Peyer's patch (tissue), 4 donors: ENCODE measurements at places on chromosomes 7 and 10. TPM values are rescaled to one million over a fixed set of nuclear protein-coding genes. Genes with fewer than 3 reads are reported as not detected.

- H3K36me3 ChIP-seq = no peaks in the 10 kb centered on the region
- DNase-seq = no peak
- no peaks in the 10 kb centered on the region for H3K4me1 ChIP-seq
- no peak overlapping the region for H3K4me3 ChIP-seq
- no peaks in the 10 kb centered on the region for H3K27me3 ChIP-seq
- H3K27ac ChIP-seq = no peak overlapping the region
These were observed 379.4 kb upstream of the SEMA3D start for GRCh38 chr7:85566095-85566794.

DNA sequence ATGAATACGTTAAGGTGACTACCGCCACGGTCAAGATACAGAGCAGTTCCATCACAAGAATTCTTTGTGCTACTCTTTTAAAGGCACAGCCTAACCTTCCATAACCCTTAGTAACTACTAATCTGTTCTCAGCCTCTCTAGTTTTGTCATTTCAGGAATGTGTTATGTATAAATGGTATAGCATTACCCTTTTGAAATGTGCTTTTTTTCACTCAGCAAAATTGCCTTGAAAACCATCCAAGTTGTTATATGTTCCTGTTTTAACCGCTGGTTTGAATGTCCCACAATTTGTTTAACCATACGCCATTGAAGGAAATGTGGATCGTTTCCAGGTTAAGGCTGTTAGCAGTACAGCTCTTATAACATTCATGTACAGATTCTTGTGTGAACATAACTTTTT is 32.0 kb downstream of the WAC start:
- no peaks in the 10 kb centered on the region for H3K36me3 ChIP-seq
- DNase-seq = no peak
- peaks cover 4% of the 10 kb centered on the region for H3K4me1 ChIP-seq
- no peak overlapping the region for H3K27ac ChIP-seq

GRCh38 chr7:55887821-55888247 is 578 bp downstream of the ZNF713 start:
- no peaks in the 10 kb centered on the region for H3K36me3 ChIP-seq
- H3K4me3 ChIP-seq = peak overlapping the region; percentile 56
- H3K27me3 ChIP-seq = no peaks in the 10 kb centered on the region
- peak overlapping the region; percentile 63 for H3K27ac ChIP-seq
- H3K4me1 ChIP-seq = no peaks in the 10 kb centered on the region

DNA sequence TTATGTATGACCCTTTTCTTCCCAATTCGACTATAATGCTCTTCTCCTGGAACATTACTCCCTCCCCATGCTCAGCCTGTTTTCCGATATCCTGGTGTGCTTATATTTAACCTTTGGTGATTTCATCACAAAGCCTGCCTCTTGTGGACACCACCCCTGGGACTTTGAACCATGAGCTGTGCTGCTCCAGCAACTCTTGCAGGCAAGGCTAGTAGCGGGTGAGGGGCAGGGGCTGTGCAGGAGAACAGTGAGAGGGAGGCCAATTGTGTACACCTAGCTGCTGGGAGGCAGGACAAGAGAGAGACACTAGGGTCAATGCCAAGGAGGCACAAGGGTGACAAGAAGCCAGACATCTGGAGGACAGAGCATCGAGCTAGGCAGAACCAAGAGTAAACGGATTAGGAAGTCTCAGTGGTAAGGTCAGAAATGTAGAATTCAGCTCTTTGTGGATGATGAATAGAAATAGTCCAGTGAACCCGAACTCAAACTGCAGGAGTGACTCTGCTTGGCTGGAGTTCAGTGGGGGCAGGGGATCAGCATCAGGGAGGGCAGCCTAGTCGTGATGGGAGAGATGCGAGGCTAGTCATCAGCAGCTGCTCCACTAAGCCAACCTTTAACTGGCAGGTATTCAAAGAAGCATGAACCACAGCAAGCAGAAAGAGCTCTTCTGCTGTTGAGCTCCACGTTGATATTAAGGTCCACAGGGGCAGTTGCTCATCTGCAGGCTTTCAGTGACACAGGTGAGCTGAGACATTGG is 31.0 kb upstream of the MKI67 start:
- DNase-seq = no peak
- no peak overlapping the region for H3K4me3 ChIP-seq
- H3K27ac ChIP-seq = peak overlapping the region; percentile 47
- no peaks in the 10 kb centered on the region for H3K36me3 ChIP-seq
- no peaks in the 10 kb centered on the region for H3K4me1 ChIP-seq
- no peaks in the 10 kb centered on the region for H3K27me3 ChIP-seq

GRCh38 chr10:48476279-48476982 is 128.4 kb downstream of the ARHGAP22 start:
- no peak overlapping the region for H3K27ac ChIP-seq
- peak; percentile 26 for DNase-seq
- H3K27me3 ChIP-seq = no peaks in the 10 kb centered on the region
- H3K36me3 ChIP-seq = no peaks in the 10 kb centered on the region
- H3K4me3 ChIP-seq = no peak overlapping the region

GRCh38 chr10:83723080-83723479 is 416.2 kb upstream of the GHITM start:
- no peak for DNase-seq
- no peaks in the 10 kb centered on the region for H3K4me1 ChIP-seq
- no peak overlapping the region for H3K27ac ChIP-seq
- no peaks in the 10 kb centered on the region for H3K36me3 ChIP-seq
- no peaks in the 10 kb centered on the region for H3K27me3 ChIP-seq

DNA sequence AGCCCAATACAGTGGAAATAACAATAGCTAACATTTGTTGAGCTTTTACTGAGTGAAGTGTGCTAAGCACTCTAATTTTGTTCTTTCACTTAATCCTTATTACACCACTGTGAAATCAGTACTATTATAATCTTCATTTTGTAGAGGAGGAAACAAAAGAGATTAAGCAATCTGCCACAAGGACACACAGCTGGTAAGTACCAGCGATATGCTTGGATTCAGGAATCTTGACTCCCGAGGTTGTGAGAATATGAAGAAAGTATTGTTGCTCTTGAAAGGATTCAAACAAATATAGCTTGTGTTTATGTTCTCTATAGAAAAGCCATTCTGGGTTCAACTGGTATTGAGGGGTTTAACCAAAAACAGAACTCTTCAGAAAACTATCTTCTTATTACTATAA is 93.7 kb upstream of the HECTD2 start:
- H3K36me3 ChIP-seq = no peaks in the 10 kb centered on the region
- no peaks in the 10 kb centered on the region for H3K4me1 ChIP-seq
- no peak for DNase-seq
- H3K27me3 ChIP-seq = no peaks in the 10 kb centered on the region

DNA sequence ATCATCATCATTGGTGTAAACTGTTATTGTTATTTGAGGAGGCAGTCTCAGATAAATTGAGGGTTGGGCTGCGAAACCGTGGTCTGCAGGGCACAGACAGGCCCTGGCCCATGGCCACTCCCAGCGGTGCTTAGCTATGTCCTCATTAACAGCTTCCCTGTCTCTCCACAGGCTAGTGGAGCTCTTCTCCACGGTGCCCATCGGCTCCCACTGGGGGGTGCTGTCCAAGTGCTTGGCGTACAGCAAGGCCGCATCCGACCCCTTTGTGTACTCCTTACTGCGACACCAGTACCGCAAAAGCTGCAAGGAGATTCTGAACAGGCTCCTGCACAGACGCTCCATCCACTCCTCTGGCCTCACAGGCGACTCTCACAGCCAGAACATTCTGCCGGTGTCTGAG is 21.6 kb downstream of the GPR26 start:
- H3K4me3 ChIP-seq = no peak overlapping the region
- H3K27me3 ChIP-seq = no peaks in the 10 kb centered on the region
- no peaks in the 10 kb centered on the region for H3K36me3 ChIP-seq
- H3K27ac ChIP-seq = no peak overlapping the region
- no peaks in the 10 kb centered on the region for H3K4me1 ChIP-seq

DNA sequence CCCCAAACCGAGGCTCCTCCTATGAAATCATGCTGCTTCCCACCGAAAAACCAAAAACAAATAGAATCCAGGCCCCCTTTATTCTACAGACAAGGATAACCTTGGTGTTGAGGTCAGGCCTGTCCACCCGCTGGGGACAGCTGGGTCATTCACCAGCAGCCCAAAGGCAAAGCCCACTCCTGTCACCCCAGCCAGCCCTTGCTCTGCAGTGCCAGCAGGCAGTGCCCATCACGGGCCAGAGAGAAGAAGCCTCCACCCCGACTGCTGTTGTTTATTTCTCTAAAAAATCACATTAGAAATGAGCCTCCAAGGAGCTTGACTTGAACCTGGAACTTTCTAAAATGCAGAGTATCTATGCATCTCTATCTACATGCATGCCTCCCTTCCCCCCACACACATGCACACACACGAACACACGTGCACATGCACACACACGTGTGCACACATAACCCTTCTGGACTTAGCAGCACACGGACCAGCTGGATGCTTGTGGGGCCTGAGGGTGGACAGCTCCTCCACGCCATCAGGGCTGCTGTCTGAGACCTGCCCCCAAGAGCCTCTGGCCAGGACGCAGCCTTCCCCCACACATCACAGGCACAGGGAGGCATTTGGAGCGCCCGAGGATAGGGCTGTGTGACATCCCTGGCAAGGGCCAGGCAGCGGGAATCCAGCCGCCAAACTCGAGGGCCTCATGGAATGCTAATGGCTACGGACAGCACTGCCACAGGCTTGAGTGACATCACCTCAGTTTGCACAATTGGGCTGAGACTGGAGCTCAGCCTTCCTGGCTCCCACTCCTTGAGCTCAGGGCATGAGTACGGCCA is 22.8 kb downstream of the PRKAG2 start:
- no peak overlapping the region for H3K4me3 ChIP-seq
- H3K27ac ChIP-seq = no peak overlapping the region
- H3K4me1 ChIP-seq = no peaks in the 10 kb centered on the region

- H3K27me3 ChIP-seq = no peaks in the 10 kb centered on the region
- H3K4me1 ChIP-seq = no peaks in the 10 kb centered on the region
- H3K27ac ChIP-seq = no peak overlapping the region
- peaks cover 81% of the 10 kb centered on the region for H3K36me3 ChIP-seq
- no peak overlapping the region for H3K4me3 ChIP-seq
These were observed 11.4 kb downstream of the BUB3 start for GRCh38 chr10:123165445-123166072.

DNA sequence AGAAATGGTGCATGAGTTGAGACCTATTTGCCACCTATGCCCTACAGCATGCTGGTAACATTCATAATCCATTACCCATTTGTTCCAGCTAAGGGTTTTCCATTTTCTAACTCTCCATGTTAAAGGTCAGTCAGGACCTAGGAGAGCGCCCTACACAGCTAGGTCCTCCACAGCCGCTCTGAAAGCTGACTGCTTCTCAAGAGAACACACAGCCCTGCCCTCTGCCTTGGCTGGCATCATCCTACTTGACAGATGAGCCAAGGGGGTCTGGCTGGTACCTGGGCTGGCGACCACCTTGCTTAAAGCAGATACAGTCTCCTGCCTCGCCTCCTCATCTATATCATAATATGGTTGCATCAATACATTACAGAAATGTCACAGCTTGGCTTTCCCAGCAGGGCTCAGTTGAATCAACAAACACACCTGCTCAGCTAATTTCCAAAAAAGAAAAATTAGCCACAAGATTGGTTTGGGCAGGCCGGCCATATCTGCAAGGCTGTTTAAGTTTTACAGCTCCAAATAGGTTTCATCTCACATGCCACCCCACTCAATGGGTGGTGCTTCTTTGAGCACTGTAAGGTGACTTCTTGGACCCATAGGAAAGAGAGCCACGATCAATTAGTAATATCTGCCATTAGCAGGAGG is 17.3 kb downstream of the TLL2 start:
- H3K36me3 ChIP-seq = no peaks in the 10 kb centered on the region
- no peaks in the 10 kb centered on the region for H3K27me3 ChIP-seq
- DNase-seq = no peak
- no peaks in the 10 kb centered on the region for H3K4me1 ChIP-seq

DNA sequence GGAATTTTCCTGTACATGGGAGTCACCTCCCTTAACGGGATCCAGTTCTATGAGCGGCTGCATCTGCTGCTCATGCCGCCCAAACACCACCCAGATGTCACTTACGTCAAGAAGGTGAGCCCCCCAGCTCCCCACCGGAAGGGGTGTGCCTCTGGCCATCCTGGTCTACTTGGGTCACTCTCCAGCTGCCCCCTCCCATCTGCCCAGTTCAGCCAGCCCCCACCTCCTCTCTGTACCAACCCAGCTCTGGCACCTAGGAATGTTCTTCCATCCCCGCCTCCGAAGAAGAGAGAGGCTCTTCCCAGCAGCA is 5.0 kb downstream of the FASTK start:
- H3K4me3 ChIP-seq = no peak overlapping the region
- DNase-seq = no peak
- no peaks in the 10 kb centered on the region for H3K36me3 ChIP-seq
- no peaks in the 10 kb centered on the region for H3K27me3 ChIP-seq
- H3K27ac ChIP-seq = no peak overlapping the region

DNA sequence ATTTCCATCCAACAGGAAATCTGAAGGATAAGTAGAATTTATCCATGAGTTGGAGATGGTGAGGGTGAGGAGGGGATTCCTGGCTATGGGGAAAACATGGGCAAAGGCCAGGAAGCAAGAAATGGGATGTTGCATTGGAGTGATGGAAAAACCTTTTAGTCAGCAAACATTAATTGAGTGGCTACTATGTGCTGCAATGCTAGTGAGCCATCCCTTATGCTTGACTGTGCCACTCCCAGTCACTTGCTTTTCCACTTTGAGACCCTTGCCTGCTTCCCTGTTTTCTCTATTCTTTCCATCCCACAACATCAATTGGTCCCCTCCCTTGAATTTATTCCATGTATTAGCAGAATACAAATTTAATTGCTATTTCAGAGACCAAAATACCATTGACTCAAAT is 252.7 kb upstream of the HABP2 start:
- H3K27ac ChIP-seq = no peak overlapping the region
- no peaks in the 10 kb centered on the region for H3K36me3 ChIP-seq
- no peak for DNase-seq

DNA sequence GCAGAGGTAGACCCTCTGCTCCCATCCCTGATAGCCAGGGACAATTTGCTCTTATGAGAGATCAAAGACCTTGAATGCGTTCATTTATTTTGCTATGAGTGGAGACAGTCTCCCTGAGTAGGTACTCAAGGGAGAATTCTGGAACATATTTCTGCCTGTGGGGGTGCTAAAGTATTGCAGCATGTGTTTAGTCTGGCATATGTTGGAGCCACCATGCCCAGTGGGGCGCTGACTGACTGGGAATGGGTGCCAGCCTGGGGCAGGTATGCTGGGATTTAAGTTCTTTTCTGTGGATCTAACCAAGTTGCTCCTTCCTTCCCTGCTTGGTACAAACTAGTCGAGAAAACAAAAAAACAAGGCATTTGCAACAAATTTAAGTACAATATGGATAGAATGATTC is 99.1 kb downstream of the JCAD start:
- no peak for DNase-seq
- H3K4me1 ChIP-seq = no peaks in the 10 kb centered on the region
- H3K4me3 ChIP-seq = no peak overlapping the region
- no peak overlapping the region for H3K27ac ChIP-seq
- no peaks in the 10 kb centered on the region for H3K27me3 ChIP-seq

DNA sequence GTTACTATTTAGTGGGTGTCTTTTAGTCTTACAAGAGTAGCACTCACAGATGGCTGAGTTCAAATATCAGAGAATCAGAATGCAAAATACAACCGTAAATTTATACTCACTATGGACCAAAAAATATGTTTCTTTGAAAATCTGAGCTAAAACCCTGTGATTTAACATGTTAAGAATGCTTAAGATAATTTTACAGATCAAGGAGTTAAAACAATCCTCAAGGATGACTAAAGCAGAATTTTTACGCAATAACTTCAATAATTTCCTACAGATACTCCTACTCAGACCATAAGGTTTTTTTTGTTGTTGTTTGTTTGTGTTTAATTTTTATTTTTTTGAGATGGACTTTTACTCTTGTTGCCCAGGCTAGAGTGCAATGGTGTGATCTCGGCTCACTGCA is 47.9 kb upstream of the CCDC6 start:
- no peaks in the 10 kb centered on the region for H3K36me3 ChIP-seq
- H3K4me1 ChIP-seq = no peaks in the 10 kb centered on the region
- no peak overlapping the region for H3K27ac ChIP-seq
- no peaks in the 10 kb centered on the region for H3K27me3 ChIP-seq
- DNase-seq = no peak

The MUC3A gene
- 436 TPM for total RNA-seq

The DAGLB gene
- 19.6 TPM for total RNA-seq

The ASB10 gene
- not detected for total RNA-seq
